HT-29 (cell line): ENCODE measurements at places on chromosomes 2 and 18.

DNA sequence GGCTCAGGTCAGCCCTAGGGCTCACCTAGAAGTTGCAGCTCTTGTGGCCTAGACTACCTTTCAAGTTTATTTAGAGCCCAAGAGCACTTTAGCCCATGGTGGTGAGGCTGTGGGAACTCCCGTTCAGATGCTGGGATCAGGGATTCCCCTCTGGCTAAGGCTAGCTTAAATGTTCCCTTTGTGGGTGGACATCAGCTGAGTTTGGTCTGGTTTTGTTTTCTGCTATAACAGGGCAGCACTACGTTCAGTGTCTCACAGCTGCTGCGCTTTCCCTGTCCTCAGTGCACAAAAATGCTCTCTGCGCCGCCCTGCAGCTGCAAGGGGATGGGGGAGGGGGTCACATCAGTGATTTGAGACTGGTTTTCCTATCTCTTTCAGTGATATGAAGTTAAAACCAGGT is 170.5 kb upstream of the KCNJ3 start:
- no peak for DNase-seq

DNA sequence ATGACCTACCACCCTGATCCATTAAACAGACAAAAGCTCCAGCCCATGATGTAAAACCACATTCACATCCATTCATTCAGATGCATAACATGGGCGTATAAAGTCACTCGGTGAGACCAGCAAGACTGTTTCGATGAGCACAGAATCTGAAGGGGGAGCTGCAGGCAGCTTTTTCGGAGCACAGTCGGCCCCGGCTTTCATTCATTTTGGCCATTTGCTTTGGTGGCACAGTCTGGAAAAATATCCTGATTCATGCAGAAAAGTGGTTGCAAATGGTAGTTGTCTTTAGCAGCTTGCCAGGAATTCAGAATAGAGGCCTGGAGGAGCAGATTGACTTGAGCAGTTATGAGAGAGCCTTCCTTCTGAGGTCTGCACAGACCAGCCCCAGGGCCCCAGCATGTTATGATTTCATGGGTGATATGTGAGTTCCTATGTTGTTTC is 11.2 kb downstream of the ARID5A start:
- DNase-seq: no peak

- DNase-seq: no peak
Observed at GRCh38 chr18:45541421-45541820, 73.9 kb upstream of the SLC14A2 start.

DNA sequence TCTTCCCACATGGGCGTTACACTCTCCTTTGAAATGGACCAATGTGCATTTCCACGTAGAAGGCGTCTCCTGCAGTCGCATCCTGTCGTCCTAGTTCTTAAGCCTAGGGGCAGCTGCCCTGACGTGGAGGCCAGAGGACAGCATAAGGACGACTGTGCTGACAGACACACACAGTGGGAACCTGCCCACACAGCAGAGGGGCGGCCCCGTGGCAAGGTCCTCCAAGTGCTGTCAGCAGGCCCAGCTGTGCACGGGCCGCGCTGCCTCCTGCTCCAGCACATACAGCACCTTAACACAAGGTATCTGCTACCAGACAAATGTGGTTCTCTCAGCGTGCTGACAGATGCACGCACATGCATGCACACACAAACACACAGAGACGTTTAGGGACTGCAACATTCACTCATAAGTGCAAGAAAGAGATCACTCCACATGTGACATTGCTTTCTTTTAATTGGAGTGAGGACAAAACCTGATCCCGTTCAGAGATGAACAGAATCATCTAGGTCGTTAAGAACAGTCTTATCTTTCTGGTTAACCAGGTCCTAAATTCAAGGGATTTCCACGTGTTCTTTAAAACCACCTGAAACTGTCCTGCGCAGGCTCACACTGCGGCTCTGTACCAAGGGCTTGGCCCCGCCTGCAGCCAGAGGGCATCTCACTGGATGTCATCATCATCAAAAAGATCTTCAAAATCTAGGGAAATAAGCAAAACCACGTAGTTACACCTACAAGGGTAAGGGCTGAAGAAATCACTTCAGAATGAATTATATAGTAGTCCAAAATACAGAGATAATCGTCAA is 5.5 kb downstream of the COPS9 start:
- no peak for DNase-seq

DNA sequence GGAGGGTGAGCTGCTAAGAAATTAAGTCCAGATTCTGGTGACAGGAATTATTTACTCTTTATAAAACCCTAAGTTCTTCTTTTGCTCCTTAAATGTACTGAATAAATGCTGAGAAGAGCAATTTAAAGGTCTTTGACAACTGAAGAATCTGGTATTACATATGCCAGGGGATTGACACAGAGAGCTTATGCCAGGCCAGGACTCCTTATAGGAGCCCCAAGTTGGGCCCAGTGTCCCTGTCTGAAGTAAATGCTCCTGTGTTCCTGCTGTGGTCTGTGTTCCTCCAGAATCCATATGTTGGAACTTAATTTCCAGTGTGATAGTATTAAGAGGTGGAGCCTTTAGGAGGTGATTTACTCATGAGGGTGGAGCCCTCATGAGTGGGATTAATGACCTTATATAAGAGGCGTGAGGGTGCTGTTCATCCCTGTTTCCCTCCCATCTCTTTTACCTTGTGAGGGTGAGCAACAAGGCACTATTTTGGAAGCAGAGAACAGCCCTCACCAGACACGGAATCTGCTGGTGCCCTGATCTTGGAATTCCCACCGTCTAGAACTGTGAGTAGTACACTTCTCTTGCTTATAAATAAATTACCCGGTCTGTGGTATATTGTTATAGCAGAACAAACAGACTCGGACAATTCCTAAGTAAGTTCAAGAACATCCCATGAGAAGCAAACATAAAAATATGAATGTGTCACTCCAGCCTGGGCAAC is 39.8 kb downstream of the LYPD6 start:
- no peak for DNase-seq

GRCh38 chr2:190843890-190844699 is 36.5 kb upstream of the GLS start:
- peak; percentile 26 for DNase-seq

DNA sequence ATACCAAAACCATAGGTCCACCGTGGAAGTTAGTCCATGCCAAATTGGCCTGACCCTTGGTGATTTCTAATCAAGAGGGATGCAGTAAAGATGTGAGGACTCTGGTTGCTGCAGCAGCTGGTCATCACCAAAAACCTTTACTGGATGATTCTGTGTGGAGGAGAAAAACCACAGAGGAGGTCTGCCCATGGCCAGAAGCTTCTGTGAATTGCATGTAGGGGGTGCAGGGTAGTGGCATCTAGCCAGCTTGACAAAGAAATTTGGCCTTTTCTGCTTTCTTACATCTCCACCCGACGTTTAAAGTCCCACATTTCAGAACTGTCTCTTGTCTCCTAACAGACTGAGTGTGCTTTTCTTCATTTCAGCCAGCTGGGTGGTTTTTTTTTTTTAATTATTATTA is 180.0 kb downstream of the TPGS2 start:
- DNase-seq: no peak

GRCh38 chr18:12744103-12744502 is 41.3 kb downstream of the PSMG2 start:
- peak; percentile 71 for DNase-seq

GRCh38 chr2:119223521-119224390 is at the start of gene STEAP3:
Gene STEAP3 (plus strand): TSS chr2:119223834. CDS start chr2:119231013, 7,179 bp downstream.
- DNase-seq: peak; percentile 47

- DNase-seq: no peak
Observed at GRCh38 chr2:74053959-74054715, 69.4 kb downstream of the TET3 start.

GRCh38 chr18:48036226-48036625 is 105.8 kb upstream of the SMAD2 start:
- DNase-seq: no peak

GRCh38 chr2:147541314-147541713 is 303.5 kb upstream of the ACVR2A start:
- no peak for DNase-seq

GRCh38 chr2:202426751-202427150 is 50.6 kb downstream of the BMPR2 start:
- no peak for DNase-seq

GRCh38 chr2:72965770-72966450 is 48.6 kb downstream of the EMX1 start:
- DNase-seq: no peak
